Skin of body (tissue), 3 donors: ENCODE measurements at places on chromosomes 4 and X. TPM values are rescaled to one million over a fixed set of nuclear protein-coding genes. Genes with fewer than 3 reads are reported as not detected.

GRCh38 chrX:110142096-110142495, 139.2 kb downstream of the TMEM164 start:
- no peak for DNase-seq

DNA sequence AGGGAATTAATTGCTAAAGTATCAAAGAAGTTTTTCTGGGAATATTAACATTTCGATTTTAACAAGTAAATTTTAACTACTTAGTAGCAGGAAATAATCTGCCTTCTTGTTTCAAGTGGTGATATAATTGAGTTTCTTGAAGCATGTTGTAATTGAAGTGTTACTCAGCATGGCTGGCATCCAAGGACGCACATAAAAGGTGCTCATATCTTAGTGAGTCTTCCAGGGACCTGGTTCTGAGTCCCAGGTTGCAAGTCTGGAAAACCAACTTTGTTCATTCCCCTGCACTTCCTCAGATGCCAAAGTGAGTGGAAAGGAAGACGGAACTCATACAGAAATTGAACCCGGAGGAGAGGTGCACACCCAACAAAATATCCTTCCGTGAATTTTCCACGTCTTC, 399.6 kb downstream of the NLGN4X start:
- DNase-seq = no peak

DNA sequence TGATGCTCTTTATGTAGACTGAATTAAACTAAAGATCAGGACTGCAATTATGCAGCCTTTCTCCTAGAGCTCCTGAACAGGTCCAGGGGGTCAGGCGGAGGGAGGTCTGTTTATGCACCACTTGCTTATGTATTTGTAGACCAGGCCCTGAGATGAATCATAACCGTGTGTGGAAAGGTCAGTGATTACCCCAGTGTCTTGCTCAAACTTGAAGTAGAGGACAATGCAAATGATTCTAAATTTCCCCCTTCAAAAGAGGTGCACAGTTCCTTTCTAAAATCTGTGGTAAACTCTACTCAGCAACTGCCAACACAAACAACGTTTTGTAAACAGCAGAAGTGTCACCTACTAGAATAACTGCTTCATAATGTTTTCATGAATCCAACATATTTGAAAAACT, 13.0 kb upstream of the TBC1D9 start:
- no peak for DNase-seq

The POU4F2 gene
- total RNA-seq = not detected

- DNase-seq = no peak
Observed at GRCh38 chr4:109015413-109015810, 252.6 kb upstream of the ETNPPL start.

The EDA2R gene
- total RNA-seq = 0.99 TPM

The DDX53 gene
- not detected for total RNA-seq
